Body of pancreas (tissue), 4 donors: ENCODE measurements at places on chromosomes 6 and 20.

DNA sequence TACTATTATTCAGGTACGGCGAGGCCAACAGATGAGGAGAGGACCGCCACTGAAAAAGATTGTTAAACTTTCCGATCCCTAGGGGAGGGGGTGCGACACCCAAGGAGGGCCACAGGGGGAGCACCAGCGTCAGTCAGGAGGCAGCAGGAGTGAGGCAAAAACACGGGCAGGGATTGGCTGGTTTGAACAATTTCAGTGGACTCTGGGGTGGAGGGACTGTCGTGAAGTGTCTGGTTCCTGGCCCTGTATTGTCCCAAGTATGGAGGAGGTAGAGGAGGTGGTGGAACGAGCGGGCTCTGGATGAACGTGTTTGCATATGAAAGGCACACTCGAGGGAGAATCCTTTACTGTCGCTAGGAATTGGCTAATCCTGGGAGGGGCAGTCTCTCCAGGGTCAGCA is 32.5 kb upstream of the MCUR1 start:
- no peak for DNase-seq

GRCh38 chr6:116215414-116215813 is 38.5 kb downstream of the TSPYL4 start:
- no peak for DNase-seq

GRCh38 chr6:111730864-111731263 is 125.2 kb upstream of the TRAF3IP2 start:
- no peak for DNase-seq

- DNase-seq = no peak
Measured at GRCh38 chr6:53335224-53335994, 13.3 kb downstream of the ELOVL5 start.

GRCh38 chr6:137258170-137258569 is 39.0 kb upstream of the IFNGR1 start:
- peak; percentile 46 for DNase-seq

- DNase-seq = no peak
Measured at GRCh38 chr6:82030301-82030700, 217.2 kb downstream of the IBTK start.

DNA sequence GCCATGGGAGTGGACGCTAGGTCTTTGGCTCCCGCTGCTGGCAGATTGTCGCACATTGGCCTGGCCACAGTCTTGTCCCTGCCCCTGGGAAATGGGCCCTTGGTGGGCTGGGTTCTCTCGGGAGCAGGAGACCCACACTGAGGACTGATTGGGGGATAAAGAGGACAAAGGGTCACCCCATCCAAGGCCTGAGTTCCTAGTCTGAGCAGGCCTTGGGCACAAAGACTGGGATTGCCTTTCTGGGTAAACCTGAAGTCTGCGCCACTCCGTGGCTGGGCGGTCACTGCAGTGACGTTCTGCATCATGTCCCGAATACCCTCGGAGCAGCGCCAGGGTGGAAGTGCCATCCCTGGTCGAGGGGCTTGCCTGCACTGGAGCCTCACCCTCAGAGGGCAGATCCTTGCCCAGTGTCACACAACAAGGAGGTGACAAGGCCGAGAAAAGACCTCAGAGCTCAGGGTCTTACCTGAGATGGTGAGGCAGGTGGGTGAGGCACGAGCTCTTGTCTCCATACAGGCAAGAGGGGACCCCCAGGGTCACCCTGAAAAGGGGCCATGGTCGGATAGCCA is 36.1 kb upstream of the ZBP1 start:
- DNase-seq = no peak

DNA sequence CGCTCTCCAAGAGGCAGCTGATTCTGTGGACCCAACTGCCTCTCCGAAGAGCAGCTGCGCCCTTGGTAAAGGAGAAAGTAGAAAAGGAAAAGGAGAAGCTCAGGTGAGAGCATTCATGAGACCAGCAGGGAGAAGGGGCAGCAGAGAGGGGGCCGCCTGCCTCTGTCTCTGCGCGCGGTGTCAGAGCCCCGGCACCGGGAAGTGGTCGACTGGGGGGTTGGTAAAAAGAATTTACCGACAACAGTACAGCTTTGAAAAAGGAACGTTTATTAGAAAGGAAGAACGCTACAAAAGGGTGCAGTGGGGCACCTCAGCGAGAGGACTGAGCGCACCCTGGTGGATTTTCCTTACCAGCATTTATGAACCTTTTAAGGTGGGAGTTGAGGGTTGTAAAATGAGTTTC is 61.9 kb downstream of the GPR6 start:
- peak; percentile 18 for DNase-seq

- no peak for DNase-seq
Measured at GRCh38 chr20:24766143-24766527, 182.9 kb upstream of the CST7 start.

DNA sequence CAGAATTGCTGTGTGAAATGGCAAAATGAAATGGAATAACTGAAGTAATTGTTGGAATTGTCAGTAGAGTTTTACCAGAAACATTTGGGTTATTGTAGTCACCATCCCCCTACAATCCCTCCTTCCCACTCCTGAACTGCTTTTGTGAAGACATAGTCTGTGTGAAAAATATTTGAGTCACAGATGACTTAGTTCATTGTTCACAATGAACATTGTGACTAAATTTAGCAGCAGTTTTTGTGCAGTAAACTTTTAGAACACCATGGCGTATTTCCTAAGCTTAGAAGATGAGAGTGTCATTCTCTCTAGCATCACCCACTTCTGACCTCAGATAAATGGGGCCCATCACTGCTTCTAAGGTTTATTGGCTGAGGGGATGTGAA is 11.0 kb downstream of the OTOR start:
- DNase-seq = no peak
